ENCODE measurements at places on chromosomes 16 and 17. TPM values are rescaled to one million over a fixed set of nuclear protein-coding genes. Genes with fewer than 3 reads are reported as not detected.
A peak's percentile ranks its signal among the peaks of the same experiment; 100 is the strongest.

- H3K27ac ChIP-seq: no peak overlapping the region
- H3K4me1 ChIP-seq: peaks cover 31% of the 10 kb centered on the region
- peak overlapping the region; percentile 9 for H3K4me3 ChIP-seq
- H3K36me3 ChIP-seq: no peaks in the 10 kb centered on the region
These were observed 2.8 kb downstream of the MYCBPAP start for GRCh38 chr17:50511058-50511457.

GRCh38 chr17:59423137-59423724 is 91.8 kb downstream of the YPEL2 start:
- DNase-seq: peak; percentile 90
- H3K4me3 ChIP-seq: peak overlapping the region; percentile 8
- H3K27me3 ChIP-seq: no peaks in the 10 kb centered on the region
- H3K27ac ChIP-seq: peak overlapping the region; percentile 52
- no peaks in the 10 kb centered on the region for H3K36me3 ChIP-seq

GRCh38 chr16:2226245-2226793 is 2.9 kb downstream of the E4F1 start:
- no peaks in the 10 kb centered on the region for H3K27me3 ChIP-seq
- DNase-seq: peak; percentile 91
- H3K4me1 ChIP-seq: peaks cover 14% of the 10 kb centered on the region
- peaks cover 21% of the 10 kb centered on the region for H3K36me3 ChIP-seq

GRCh38 chr17:29237476-29238132 is 9.1 kb upstream of the CRYBA1 start:
- no peaks in the 10 kb centered on the region for H3K27me3 ChIP-seq
- peaks cover 43% of the 10 kb centered on the region for H3K4me1 ChIP-seq
- DNase-seq: peak; percentile 57
- no peaks in the 10 kb centered on the region for H3K36me3 ChIP-seq

DNA sequence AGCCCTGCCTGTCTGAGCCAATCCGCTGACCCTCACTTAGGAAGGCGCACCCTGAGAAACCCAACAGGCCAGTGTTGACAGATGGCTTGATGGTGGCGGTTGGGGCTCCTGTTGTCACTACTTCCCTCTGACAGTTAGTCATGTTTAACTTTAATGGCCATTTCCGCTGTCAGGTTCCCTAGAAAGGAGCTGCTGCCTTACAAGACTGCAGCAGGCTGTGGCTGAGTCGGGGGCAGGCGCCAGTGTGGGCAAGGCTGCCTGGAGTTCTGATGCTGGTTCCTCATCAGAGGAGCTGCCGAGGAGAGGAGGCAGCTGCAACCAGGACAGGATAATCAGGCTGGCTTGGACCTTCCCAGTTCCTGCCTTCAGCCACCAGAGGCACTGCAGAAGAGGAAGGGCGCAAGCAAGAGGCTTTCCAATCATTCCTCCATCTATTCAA is 223.2 kb upstream of the DYNLRB2 start:
- no peak for DNase-seq
- H3K36me3 ChIP-seq: no peaks in the 10 kb centered on the region
- H3K4me1 ChIP-seq: no peaks in the 10 kb centered on the region
- no peak overlapping the region for H3K27ac ChIP-seq
- H3K27me3 ChIP-seq: no peaks in the 10 kb centered on the region

DNA sequence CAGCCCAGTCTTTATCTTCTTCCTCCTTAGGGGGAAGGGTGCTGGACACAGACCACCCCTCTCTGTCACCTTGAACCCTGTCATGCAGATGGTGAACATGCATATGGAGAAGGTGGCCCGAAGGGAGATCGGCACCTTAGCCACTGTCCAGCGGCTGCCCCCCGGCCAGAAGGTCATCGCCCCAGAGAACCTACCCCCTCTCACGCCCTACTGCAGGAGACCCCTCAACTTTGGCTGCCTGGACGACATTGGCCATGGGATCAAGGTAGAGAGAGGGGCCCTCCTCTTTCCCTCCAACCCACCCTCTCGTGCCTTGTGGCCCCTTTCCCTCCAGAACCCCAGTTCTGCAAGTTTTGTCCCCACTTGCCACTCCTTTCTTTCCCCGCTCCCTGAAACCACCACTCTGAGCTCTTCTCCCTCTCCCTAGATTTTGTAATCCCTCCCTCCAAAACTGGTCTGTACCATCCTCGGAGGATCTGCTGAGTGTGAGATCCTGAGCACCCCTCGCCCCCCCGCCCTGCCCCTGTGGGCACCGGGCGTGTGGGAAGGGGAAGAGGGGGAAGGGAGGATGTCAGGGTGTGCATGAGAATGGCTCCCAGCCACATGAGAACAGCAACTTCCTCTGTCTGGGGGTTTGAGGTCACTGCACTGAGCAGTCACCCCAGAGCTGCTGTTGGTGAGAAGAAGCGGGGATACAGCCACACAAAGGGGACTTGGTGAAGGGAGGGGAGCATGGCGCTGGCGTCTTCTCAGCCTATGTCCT is 7.3 kb downstream of the ABI3 start:
- H3K4me3 ChIP-seq: no peak overlapping the region
- H3K27ac ChIP-seq: no peak overlapping the region
- H3K4me1 ChIP-seq: no peaks in the 10 kb centered on the region
- H3K36me3 ChIP-seq: no peaks in the 10 kb centered on the region

- peak overlapping the region; percentile 68 for H3K27ac ChIP-seq
- no peaks in the 10 kb centered on the region for H3K36me3 ChIP-seq
- peaks cover 39% of the 10 kb centered on the region for H3K4me1 ChIP-seq
- DNase-seq: peak; percentile 95
- H3K27me3 ChIP-seq: no peaks in the 10 kb centered on the region
These were observed 11.9 kb downstream of the EPN2 start for GRCh38 chr17:19248928-19249574.

DNA sequence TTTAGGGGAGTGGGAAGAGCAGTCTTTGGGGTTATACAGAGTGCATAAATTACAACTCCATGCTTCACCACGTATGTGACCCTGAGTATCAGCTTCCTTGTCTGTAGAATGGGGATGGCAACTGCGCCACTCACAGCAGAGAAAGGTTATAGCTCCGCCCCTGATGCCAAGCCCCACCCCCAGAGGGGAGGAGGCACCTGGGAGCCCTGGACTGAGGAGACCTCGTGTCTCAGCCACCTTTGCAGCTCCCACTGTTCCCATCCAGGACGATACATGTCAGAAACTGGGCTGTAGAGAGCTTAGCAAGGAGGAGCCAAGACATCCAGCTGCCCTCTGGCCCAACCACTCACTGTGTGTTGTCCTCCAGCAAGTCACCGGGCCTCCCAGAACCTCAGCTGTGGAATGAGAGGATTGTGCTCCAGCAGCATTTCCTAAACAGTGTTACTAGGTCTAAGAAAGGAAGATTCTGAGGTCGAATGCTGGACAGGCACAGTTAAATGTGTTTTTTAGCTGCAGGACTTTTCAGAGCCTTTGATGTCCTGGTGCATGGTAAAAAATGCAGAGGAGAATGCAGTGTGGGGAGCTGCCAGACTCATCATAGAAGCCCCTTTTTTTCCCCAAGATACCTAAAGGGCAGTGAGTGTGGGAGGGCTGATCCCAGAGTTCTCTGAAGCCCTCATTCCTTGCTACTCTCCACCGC is 49.4 kb downstream of the BEAN1 start:
- no peaks in the 10 kb centered on the region for H3K4me1 ChIP-seq
- peaks cover 9% of the 10 kb centered on the region for H3K27me3 ChIP-seq
- no peak overlapping the region for H3K4me3 ChIP-seq
- no peaks in the 10 kb centered on the region for H3K36me3 ChIP-seq
- no peak overlapping the region for H3K27ac ChIP-seq

DNA sequence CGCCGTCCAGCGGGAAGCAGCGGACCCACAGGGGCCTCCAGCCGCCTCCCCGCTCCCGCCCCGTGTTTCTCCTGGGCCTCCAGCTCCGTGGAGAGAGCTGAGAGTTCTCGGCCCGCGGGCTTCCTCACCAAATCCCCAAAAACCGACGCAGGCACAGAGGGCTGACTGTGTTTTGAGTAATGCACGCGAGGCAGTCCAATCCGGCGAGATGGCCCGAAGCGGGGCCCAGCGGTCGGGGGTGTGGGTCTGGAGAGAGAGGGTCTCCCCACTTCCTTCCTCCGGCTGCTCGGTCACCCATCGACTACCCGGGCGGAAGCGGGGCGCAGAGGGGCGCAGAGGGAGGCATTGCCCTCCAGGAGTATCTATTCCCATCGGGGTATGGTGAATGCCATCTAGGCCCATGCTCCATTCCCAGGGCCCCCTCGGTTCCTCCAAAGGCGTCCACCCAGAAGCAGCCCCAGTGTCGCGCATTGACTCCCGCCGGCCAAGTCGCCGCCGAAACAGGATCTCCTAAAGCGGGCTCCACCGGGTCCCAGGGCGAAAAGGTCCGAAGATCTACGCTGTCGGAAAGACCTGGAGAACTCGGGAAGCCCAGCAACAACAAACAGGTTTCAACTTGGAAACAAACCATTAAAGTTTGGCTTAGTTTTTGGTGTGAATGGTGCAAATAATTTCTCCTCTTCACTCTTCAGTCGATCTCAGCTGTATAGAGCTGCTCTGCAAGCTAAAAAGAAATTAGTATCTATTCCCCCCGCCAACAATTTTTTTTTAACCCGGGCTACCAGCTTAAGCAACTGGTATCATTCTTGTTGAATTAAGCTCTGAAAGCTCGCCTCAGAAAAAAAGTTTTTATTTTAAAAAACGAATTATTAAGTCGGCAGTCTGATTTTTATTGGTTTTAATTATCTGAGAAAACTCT is 19.2 kb upstream of the HOXB13 start:
- H3K27me3 ChIP-seq: peaks cover 99% of the 10 kb centered on the region
- no peaks in the 10 kb centered on the region for H3K4me1 ChIP-seq
- no peak overlapping the region for H3K27ac ChIP-seq
- no peak overlapping the region for H3K4me3 ChIP-seq

DNA sequence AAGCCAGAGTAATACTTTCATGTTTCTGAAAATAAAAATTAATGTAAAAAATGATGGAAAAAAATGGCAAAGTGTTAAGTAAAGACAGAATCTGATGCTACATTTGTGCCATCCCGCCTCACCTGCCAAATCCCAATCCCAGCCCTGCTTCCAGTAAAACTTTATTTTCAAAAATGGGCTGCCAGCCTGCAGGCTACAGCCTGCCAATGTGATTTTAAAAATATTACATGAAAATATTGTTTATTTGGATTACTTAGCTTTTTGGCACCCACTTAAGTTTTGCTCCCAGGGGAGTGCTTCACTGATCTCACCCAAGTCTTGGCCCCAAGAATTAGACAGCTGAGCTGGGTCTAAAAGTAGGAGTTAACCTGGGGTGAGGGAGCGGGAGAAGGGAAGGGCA is 112.8 kb downstream of the C16orf78 start:
- DNase-seq: no peak
- no peaks in the 10 kb centered on the region for H3K36me3 ChIP-seq
- H3K27me3 ChIP-seq: peaks cover 4% of the 10 kb centered on the region
- H3K4me1 ChIP-seq: no peaks in the 10 kb centered on the region
- no peak overlapping the region for H3K27ac ChIP-seq

DNA sequence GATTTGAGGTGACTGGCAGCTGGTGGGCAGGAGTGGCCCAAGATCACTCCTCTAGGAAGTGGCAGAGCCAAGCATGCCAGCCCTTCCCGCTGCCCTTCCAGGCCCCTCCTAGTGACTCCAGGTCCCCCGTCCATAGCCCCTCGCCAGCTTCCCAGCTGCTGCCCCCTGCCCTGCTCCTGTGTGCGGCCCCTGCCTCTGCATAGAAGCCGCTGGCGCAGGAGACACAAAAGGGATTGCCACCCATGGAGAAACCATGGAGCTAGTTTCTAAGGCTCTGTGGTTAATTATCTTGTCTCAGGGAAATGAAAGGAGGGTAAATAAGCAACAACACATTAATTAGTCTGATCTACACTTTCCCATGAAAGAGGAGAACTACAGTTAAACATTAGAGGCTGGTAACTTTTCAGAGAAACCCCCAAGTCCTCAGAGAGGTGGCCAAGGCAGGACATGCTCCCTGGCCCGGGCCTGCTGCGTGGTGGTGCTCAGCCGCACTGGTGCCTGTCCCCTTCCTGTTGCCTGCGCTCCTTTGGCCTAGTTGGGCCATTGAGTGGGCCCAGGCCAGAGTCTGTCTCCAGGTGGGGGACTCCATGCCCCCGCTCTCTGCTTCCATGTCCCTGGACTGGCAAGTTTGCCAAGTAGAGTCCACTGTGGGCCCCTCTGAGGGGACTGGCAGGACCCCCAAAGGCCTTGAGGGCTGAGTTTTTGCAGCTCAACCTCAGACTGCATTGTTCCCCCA is 65.2 kb downstream of the PRMT7 start:
- H3K27ac ChIP-seq: no peak overlapping the region
- H3K4me1 ChIP-seq: no peaks in the 10 kb centered on the region
- peaks cover 3% of the 10 kb centered on the region for H3K27me3 ChIP-seq
- no peak overlapping the region for H3K4me3 ChIP-seq
- DNase-seq: peak; percentile 80
- no peaks in the 10 kb centered on the region for H3K36me3 ChIP-seq

Gene ZNF594
- total RNA-seq: 8.7 TPM

Measured in osteoblast (primary cell).